ENCODE measurements at places on chromosomes 7 and 10. TPM values are rescaled to one million over a fixed set of nuclear protein-coding genes. Genes with fewer than 3 reads are reported as not detected.

Gene ADAMTS14
- total RNA-seq: not detected

DNA sequence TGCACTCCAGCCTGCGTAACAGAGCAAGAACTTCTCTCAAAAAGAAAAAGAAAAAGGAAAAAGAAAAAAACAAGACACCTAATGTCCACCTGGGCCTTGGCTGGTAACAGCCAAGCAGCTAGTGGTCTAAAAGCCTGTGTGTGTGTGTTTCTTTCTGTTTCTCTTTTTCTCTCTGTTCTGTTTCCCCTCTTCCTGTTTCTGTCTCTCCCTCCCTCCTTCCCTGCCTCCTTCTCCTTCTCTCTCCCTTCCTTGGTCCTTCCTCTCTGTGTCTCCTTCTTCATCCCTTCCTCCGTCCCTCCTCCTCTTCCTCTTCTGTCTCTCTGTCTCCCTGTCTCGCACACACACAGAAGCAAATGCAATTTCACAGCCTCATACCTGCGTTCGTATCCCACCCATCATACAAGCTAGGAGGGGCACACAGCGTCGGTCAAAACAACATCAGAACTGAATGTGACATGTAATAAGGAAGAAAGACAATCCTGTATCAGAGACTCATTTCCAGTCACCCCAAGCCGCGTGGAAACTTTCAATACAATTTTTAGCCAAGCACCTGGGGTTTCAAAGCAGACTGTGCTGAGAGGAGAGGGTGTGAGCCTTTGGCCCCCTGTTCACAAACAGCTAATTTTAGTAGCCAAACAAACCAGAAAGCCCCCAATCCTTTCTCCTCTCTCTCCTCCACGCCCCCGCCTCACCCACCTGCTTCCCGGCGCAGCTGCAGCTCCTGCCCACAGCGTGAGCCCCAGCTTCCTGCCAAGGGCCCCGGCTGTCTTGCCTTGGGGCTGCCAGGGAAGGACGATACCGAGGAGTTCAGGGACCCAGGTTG, 50.2 kb upstream of the GNA12 start:
- no peaks in the 10 kb centered on the region for H3K4me1 ChIP-seq
- DNase-seq: no peak
- H3K27me3 ChIP-seq: no peaks in the 10 kb centered on the region
- H3K27ac ChIP-seq: no peak overlapping the region
- no peaks in the 10 kb centered on the region for H3K36me3 ChIP-seq

Gene THSD7A
- total RNA-seq: 1.4 TPM

Gene IFIT1
- 0.61 TPM for total RNA-seq

- H3K27ac ChIP-seq: no peak overlapping the region
- no peaks in the 10 kb centered on the region for H3K36me3 ChIP-seq
- H3K4me3 ChIP-seq: no peak overlapping the region
These were observed 69.7 kb downstream of the MGAM2 start for GRCh38 chr7:142181211-142181610.

Gene CCDC186
- total RNA-seq: 26.1 TPM

DNA sequence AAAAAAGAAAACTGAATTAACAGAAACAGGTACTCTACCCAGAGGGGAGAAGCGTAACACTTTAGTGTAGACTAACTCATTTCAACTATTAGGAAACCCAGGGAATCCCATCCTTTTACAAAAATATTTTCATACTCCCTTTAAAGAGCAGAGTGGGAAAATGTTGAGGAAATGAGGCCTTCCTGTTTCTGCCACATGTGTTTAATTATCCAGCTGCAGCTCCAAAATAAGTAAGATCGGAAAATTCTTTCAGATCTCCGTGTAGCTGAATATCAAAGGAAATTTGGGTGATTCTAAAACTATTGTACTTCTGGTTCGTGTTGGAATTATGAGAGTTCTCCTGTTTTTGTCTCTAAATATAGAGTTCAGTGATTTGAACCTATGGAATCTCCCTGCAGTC, 58.0 kb upstream of the CAV2 start:
- H3K27ac ChIP-seq: peak overlapping the region; percentile 17
- no peak for DNase-seq
- no peaks in the 10 kb centered on the region for H3K36me3 ChIP-seq
- H3K4me3 ChIP-seq: no peak overlapping the region
- H3K4me1 ChIP-seq: peaks cover 14% of the 10 kb centered on the region
- H3K27me3 ChIP-seq: no peaks in the 10 kb centered on the region

Gene PSD
- total RNA-seq: 1.1 TPM

- H3K27ac ChIP-seq: no peak overlapping the region
- no peaks in the 10 kb centered on the region for H3K36me3 ChIP-seq
- no peak for DNase-seq
- no peaks in the 10 kb centered on the region for H3K27me3 ChIP-seq
- H3K4me1 ChIP-seq: no peaks in the 10 kb centered on the region
- H3K4me3 ChIP-seq: no peak overlapping the region
These were observed 212.5 kb downstream of the DGKB start for GRCh38 chr7:14690075-14690474.

GRCh38 chr10:8238986-8239385, 184.5 kb downstream of the GATA3 start:
- no peaks in the 10 kb centered on the region for H3K4me1 ChIP-seq
- no peak overlapping the region for H3K4me3 ChIP-seq
- H3K27me3 ChIP-seq: no peaks in the 10 kb centered on the region
- no peak for DNase-seq
- no peaks in the 10 kb centered on the region for H3K36me3 ChIP-seq
- no peak overlapping the region for H3K27ac ChIP-seq

GRCh38 chr7:24732646-24733413, 24.4 kb downstream of the GSDME start:
- H3K27me3 ChIP-seq: no peaks in the 10 kb centered on the region
- no peak overlapping the region for H3K4me3 ChIP-seq
- H3K27ac ChIP-seq: no peak overlapping the region
- no peaks in the 10 kb centered on the region for H3K36me3 ChIP-seq

Gene SEMA3D
- 3.8 TPM for total RNA-seq

DNA sequence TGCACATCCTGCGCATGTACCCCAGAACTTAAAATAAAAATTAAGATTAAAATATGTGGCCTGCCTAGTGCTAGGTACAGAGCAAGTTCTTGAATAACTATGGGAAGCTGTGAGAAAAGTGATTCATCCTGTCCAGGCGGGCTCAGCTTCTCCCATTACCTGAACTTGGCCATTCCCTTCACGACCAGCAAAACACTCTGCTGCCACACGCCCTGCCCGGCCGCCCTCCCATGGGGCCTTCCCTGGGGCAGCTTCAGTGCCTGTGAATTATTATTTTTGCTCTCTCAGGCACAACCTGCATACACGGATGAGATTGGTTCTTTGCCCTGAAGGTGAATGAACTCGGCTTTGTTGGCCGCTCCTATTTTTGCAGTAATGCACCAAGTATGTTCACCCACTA, 209.2 kb upstream of the SHH start:
- no peaks in the 10 kb centered on the region for H3K27me3 ChIP-seq
- no peak for DNase-seq
- no peak overlapping the region for H3K27ac ChIP-seq
- H3K36me3 ChIP-seq: no peaks in the 10 kb centered on the region
- H3K4me3 ChIP-seq: no peak overlapping the region
- H3K4me1 ChIP-seq: no peaks in the 10 kb centered on the region

DNA sequence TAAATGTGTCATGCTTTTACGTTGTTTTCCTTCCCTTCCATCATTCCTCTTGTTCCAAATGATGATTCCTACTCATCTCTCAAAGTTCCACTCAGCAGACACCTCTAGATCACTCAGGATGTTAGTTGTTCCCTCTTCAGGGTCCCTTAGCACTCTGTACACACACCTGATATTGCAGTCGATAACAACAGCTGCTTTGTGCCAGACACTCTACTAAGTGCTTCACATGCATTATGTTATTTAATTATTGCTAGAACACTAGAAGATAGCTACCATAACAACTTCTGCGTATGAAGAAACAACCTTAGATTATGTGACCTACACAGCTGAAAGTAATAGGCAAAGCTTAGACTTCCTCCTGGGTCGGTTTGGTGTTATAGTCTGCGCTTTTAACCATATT, 29.6 kb downstream of the PCBD1 start:
- peaks cover 100% of the 10 kb centered on the region for H3K36me3 ChIP-seq
- no peak overlapping the region for H3K4me3 ChIP-seq
- H3K27me3 ChIP-seq: no peaks in the 10 kb centered on the region
- no peak overlapping the region for H3K27ac ChIP-seq

DNA sequence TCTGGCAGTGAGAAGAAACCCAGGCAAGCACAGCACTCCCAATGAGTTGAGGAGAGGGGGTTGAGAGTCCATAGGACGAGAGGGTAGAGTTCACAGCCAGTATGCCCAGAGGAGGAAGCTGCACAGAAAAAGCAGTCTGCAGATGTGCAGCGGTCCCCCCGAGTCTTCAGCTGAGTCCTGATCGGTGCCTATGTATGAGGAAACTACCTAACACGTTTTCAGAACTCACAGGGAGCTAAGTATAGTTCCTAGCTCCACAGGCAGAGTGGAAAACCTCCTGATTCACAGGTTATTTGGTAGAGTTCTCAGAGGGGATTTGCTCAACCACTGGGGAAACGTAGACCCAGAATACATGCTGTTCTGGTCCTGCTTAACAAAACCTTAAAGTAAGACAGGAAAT, 271.3 kb upstream of the CNTNAP2 start:
- H3K4me3 ChIP-seq: no peak overlapping the region
- H3K4me1 ChIP-seq: no peaks in the 10 kb centered on the region
- H3K27me3 ChIP-seq: no peaks in the 10 kb centered on the region
- H3K27ac ChIP-seq: no peak overlapping the region
- H3K36me3 ChIP-seq: no peaks in the 10 kb centered on the region

DNA sequence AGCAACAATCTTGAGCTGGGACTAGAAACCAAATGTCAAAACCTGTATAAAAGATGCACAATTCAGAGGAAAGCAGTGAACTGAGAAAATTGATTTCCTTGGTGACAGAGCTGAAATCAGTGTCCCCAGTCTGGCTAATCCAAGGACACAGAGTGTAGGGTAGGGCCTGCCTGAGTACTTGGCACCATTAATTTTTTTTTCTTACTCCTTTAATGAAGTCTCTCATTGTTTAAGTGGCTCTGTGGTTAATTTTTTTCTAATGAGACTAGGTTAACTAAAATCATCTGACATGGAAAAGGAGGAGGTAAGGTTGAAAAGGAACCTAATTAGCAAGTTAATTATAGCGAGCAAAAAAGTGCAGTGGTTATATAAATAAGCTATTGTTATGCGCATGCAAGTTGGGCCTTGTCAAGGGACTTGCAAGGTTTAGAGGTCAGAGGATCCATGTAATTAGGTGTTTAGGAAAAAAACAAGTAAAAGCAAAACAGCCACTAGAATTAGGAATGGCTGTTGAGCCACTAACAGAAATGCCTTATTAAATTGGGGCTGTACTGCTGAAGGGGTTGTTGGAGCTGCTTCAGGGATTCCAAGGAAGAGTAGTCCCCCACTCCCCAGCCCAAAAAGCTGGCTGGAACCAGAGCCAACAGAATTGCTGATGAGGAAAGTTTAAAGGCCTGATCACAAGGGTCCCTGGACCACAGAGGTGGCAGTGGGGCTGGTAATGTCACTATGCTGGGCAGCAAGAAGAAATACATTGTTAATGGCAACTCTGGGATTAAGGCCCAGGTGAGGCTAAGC, 58.9 kb upstream of the STRIP2 start:
- H3K36me3 ChIP-seq: peaks cover 10% of the 10 kb centered on the region
- no peak overlapping the region for H3K4me3 ChIP-seq
- no peak overlapping the region for H3K27ac ChIP-seq
- no peak for DNase-seq
- no peaks in the 10 kb centered on the region for H3K27me3 ChIP-seq

Measured in esophagus squamous epithelium (tissue), 5 donors.